ENCODE measurements at places on chromosomes 13 and 19.

- DNase-seq, result no peak
These were observed 34.0 kb downstream of the LRCH1 start for GRCh38 chr13:46586751-46587514.

DNA sequence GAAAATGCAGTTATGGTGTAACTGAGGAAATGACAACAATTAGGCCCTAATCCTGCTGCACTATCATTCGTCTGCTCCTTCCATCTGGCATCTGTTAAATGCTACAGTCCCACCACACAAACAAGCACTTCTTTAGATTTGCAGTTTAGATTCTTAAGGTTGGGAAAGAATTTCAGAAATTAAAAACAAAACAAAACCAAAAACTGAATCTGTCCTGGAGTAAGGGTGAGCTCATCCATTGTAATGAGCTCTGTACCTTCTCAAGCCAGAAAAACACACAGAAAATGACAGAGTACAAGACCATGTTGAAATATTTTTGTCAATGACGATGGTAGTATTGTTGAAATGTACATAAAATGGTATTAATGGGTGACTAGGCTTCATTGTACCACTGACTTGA, 28.3 kb downstream of the SMAD9 start:
- no peak for DNase-seq

DNA sequence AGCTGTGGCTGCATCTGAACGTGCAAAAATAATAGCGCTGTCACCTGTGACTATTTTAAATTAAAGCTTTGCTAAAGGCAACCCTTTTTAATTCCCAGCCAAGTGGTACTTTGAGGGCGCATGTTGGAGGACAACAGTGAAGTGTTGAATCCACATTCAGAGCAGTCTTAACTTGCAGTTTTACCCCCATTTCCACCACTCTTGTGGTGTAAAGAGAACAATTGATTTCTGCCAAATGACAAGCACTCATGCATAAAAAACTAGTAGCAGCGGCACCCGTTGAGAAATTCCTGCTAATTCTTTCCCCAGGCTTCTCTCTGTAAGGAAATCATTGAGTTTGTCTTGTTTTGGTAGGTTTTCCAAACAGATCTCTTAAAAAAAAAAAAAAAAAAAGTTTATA, 1033.3 kb downstream of the EFNB2 start:
- no peak for DNase-seq

DNA sequence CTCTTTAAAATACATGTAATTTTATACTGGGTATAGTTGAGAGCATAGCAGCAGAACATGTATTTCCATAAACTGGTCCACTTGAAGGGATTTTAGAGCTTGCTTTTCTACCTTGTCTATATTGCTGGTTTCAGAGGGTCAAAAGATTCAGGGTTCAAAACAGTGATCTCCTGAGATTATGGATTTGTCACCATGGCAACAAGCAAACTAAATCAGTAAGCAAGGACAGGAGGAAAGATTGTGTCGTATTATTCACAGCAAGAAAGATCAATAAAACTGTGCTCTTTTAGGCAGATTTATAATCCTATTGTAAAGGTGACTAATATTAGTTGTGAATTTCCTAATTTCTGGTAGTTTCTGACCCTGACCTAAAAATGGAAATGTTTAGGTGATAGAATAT, 496.4 kb downstream of the LMO7 start:
- no peak for DNase-seq

- no peak for DNase-seq
These were observed 5.5 kb downstream of the C3 start for GRCh38 chr19:6714749-6715555.

- DNase-seq, result no peak
These were observed 300.7 kb downstream of the DNAJC15 start for GRCh38 chr13:43324129-43324528.

GRCh38 chr19:46378268-46378667, 31.4 kb downstream of the PPP5C start:
- DNase-seq, result no peak

GRCh38 chr13:36006894-36007675, 124.1 kb downstream of the DCLK1 start:
- DNase-seq, result no peak

DNA sequence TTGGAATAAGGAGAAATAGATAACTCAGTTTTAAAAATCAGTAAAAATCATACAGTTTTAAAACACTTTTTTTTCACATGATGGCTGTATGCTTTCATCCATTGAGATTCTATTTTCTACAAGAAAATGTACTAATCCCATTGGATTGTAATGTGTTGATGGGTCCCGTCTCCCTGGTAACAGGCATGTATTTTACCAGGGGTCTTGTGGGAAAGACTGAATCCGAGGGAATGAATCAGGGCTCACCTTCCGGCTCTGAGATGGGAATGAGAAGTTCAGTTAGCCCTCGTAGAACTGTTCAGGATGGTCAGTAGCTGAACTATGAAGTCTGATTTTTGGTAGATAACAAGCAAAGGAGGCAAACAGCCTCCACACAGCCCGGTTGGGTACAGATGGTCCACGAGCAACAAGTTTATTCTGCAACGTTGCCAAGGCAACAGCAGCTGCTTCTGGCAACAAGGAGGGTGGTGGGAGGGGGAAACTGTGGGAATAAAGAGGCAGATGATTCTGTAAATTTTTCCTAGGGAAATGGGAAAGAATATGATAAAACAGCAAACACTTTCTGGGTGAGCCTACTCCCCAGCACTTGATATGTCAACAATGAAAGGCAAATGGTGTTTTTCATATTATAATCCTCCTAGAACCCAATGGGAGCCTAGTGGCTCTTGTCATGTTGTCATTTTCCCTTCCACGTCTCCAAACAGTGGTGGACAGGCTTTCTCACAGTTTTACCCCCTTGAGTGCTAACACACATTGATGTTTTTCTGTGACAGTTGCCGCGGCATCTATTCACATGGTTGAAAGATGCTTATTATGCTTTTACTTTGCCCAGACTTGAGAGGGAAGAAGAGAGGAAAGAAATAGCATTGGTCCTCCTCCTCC, 12.4 kb upstream of the SIAH3 start:
- no peak for DNase-seq

DNA sequence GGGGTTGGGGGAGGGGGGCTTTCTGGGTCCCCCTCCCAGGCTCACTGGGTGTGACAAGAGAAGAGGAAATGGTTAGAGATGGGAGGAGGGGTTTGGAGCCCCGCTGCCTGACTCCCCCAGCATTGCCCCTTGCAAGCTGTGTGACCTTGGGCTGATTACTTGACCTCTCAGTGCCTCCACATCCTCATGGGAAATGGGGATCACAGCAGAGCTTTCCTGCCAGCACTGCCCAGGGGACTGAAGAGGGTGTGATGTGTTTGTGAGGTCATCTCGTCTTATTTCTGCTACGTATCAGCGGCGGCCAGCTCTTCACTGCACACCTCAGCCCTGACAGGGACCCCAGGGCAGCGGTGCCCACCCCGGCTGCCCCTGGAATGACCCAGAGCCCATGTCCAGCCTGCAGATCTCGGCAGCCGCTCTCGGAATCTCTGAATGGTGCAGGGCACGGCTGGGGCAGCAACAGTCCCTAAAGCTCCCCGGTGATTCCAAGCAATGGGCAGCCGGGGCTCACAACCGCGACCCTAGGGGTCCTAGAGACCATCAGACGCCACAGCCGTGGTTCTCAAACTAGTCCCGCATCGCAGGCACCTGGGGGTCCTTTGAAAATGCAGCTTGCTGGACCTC, 8.4 kb downstream of the PNMA8B start:
- no peak for DNase-seq

DNA sequence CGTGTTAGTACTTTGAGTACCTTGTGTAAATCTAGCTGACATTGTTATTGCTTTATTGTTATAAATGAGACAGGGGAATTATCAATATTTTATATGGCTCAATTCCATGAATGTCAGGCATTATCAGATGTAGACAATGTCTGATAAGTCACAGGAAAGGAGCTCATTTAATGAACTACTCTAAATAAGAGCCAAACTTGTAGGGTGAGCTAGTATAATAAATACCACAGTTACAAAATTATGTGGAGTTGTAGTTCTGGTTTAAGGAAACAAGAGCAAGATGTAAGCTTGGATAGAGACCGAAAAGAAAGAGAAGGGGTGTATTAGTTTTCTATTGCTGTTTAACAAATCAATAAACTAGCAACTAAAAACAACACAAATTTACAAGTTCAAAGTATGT, 891.8 kb upstream of the SLITRK1 start:
- DNase-seq, result no peak

- DNase-seq, result no peak
These were observed 114.0 kb upstream of the KL start for GRCh38 chr13:32902029-32902780.

DNA sequence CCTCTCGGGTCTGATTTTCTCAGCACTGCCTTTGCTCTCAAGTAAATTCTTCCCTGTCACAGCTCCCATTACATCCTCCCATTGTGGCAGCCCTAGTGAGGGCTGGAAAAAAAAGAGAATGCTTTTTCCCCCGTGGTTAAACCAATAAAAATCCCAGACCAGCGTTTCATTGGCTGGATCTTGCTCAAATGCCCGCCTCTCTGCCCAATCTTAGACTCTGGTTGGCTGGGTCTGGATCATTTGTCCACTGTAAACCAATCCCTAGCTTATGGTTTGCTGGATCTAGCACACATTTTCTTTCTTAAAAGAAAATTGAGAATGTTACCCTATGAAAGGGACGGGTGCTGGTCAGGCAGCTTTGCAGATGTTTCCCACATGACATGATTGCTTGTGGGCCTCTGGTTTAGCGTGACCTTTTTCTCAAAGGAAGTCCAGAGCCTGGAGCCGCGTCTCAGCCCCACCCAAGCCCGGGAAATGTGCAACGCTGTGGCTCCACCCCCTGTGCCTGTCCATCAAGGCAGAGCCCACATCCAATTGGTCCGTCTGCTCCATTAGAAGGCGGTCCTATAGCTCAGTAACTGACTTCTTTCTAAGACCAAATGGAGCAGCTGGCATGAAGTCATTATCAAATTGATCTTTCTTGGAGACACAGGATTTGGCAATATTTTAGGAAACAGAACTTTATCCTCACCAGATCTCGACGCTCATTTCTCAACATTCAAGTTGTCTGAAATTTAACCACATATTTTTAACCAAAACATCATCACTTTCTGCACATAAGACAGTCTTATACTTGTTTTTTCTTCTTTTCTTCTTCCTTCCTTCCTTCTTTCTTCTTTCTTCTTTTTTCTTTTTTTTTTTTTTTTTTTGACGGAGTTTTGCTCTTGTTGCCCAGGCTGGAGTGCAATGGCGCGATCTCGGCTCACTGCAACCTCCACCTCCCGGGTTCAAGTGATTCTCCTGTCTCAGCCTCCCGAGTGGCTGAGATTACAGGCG, 2.6 kb upstream of the MCEMP1 start:
- peak; percentile 70 for DNase-seq

GRCh38 chr19:29530540-29531457, 5.0 kb downstream of the VSTM2B start:
- peak; percentile 48 for DNase-seq

GRCh38 chr13:110336681-110337080, 29.6 kb downstream of the COL4A2 start:
- no peak for DNase-seq

DNA sequence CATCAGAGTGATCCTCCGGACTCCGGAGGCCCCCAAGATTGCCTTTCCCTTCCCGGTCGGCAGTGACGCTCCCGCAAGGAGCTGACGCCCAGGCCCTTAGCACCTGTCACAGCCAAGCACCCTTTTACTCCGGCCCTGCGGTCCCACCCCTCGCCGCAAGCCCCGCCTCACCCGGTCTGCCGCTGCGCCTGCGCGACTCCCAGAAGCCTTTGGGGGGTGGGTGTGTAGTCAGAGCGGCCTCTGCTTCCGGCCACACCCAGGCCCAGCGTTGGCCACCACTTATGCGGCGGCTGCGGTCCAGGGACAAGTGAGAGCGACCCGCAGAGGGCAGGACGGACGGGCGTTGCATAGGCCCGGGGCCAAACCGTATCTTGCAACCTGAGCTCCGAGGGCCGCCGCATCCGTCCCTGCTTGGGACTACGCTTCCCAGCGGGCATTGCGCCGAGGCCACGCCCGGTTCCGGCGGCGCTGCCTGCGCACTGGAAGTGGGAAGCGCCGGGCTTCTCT, 441 bp upstream of the ZFP28 start:
- DNase-seq, result peak; percentile 97

DNA sequence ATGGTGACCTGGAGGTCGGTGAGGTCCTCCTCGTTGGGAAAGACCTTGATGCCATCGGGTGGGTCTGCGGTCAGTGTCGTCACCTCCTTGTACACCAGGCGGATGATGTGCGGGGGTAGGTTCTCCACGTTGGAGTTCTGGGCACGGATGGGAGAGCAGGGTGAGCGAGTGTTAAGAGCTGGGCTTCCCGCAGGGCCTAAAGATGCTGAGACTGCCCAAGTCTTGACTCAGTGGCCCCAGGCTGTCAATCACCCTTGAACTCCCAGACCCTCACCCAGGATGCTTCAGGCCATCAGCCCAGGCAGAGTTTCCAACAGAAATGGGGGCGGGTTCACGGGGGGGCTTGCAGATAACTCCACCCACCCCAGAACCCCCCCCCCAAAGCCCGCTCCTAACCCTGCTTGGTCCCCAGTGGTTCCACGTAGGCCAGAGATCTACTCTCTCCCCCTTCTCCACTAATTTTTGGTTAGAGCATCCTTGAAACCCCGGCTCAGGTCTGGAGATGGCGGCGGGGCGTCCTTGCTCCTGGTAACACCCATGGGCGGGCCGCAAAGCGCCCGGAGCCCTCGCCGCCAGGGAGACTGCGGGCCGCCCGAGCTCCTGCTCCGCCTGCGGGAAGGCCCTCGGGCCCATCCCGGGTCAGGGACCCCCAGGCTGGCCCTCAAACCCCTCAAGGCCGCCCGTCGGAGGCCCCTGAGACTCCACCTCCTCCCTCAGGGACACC, 600 bp downstream of the UBE2S start:
- peak; percentile 80 for DNase-seq

DNA sequence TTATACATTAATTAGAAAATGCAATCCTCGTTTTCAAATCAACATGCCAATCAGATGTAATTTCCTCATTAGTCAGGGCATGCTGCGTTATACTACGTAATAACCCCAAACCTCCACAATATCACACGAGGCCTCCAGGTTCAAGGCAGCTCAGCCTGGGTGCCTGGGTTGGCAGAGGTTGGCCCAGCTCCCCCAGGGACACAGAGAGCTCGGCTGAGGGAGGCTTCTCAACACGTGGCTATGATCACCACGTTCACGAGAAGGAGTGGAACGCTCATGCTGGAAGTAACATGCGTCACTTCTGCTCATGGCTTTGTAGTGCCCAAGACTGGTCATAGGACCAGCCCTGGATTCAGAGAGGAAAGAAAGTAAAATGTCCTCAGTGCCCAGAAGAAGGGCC, 144.9 kb upstream of the SOX1 start:
- DNase-seq, result peak; percentile 27

GRCh38 chr19:51227326-51227725, 2.4 kb downstream of the CD33 start:
- DNase-seq, result no peak

Measured in activated effector memory CD4-positive, alpha-beta T cell treated with anti-CD3 and anti-CD28 coated beads, Interleukin-2, amount 50 U/mL, for 16 hours (primary cell).